ENCODE measurements at places on chromosomes 6 and 20. TPM values are rescaled to one million over a fixed set of nuclear protein-coding genes. Genes with fewer than 3 reads are reported as not detected.

Gene PET117
- total RNA-seq = 5.1 TPM

Gene MOG
- not detected for total RNA-seq

Gene TFAP2C
- total RNA-seq = not detected

Gene COL9A1
- not detected for total RNA-seq

- no peak for DNase-seq
These were observed 99.3 kb downstream of the B3GAT2 start for GRCh38 chr6:70857387-70858077.

DNA sequence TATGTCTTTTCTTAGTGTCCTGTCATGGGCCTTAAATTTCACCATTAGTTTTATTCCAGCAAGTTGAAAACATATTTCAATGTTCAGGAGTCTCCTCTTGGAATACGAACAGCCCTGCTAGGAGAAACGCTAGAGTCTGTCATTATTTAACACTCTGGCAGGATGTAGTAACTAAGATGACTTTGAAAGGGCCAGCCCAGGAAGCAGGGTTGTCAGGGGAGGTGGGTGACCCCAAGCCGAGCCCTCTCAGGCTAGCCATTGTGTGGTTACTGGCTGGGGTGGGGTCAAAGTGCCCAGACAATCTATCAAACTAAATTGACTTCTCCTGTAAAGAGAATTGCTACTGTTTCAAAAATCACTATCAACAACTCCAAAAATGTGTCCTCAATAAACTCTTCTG is 67.8 kb downstream of the LY86 start:
- DNase-seq = no peak

GRCh38 chr6:3624250-3625136 is 127.0 kb downstream of the PXDC1 start:
- DNase-seq = no peak

DNA sequence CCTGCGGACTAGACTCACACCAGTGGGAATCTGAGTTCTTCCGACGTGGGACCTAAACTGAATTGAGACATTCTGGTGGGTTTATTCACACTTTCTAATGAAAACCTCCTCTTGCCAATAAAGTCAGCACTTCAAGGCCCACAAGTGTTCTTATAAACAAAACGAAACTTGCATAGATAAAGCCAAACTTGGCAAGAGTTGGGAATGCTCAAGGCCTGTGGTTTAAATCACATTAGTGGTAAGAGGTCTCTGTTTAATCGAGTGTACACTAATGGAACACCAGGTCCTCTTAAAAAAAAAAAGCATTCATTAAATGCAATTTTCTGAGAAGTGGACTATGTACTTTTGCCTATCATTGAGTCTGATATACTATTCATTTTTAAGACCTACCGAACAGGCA is 143.3 kb downstream of the SMOC2 start:
- DNase-seq = no peak

DNA sequence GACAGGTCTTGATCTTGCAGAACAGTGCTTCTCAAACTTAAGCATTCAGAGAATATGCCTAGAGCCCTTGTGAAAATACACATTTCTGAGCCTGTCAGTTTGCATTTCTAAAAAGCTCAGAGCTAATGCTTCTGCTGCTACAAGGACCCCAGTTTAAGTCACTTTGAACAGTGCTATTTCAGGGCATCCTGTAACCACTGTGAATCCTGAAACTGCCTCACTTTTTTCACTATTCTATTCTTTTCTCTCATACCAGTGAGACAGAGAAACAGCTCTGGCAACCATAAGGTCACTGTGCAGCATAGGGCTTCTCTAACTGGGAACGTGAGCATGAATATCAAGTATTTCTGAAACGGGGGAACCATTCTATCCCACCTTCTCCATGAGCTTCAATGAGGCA is 51.2 kb downstream of the LGSN start:
- no peak for DNase-seq

DNA sequence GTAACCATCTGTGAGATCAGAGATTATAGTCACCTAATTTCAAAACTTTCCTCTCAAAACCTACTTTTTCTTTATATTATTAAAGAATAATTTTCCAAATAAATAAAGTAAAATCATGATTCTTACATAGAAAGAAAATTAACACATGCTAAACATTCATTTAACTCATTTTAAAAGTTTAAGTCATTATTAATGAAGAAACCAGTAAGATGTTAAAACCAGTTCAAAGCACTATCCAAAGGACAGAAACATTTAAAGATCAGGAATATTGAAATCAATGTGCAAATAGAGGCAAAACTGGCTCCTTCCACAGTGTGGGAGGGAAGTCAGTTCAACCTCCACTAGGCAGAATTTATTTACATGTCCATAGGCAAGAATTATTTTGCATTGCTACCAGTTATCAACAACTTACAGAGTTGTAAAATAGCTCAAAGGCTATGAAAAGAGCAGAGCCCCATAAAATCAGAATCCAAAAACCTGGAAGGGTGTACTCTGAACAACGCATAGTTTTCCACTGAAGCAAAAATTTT is 146.9 kb downstream of the KHDC1L start:
- no peak for DNase-seq

GRCh38 chr6:97462031-97462430 is 179.0 kb upstream of the MMS22L start:
- DNase-seq = no peak

DNA sequence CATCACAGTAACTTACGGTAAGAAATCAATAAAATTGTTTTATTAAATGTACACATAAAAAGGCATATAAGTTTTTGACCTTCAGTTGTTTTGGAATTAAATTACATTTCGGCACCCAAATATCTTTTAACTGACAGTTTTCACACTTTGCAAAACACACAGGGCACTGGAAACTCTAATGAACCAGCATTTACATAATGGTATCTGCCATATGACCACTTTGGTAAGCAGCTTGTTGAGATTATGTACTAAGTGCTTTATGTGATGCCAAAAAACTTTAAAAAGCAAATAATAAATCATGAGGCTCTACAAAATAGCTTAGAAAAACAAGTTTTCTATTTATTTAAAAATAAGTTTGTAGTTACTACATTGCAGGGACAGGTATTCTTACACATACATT is 68.2 kb downstream of the IRAK1BP1 start:
- DNase-seq = no peak

DNA sequence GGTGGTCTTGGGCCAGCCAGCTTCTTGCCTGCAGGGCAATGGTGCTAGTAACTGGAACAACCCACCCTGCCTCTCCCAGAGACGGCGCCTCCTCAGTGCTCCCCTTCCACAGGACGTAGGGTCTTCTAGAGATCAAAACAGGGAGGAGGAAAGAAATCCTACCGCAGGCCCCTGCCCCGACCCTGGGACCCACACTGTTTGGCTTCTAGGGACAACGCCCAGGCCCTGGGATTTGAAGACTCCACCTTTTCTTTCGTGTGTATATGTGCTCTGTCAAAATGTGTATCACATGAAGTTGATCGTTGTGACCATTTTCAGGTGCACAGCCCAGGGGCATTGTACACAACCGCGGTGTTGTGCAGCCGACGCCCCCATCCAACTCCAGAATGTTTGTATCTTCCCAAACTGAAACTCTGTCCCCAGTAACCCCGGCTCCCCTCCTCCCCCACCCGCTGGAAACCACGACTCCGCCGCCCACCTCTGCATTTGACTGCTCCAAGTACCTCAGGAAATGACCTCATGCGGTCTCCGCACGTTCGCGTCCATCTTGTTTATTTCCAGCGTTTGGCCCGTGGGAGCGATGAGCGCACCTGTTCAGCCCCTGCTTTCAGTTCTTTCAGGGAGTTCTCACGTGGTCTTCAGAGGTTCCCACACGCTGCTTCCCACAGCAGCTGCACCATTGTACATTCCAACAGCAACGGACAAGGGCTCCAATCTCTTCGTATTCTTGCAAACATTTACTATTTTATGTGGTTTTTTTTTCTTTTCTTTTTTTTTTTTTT is 3.4 kb upstream of the BHLHE23 start:
- no peak for DNase-seq

GRCh38 chr20:53904261-53904660 is 166.1 kb downstream of the BCAS1 start:
- no peak for DNase-seq

Data from dermis microvascular lymphatic vessel endothelial cell (primary cell).